HCT116 (cell line): ENCODE measurements at places on chromosomes 7 and 10.

DNA sequence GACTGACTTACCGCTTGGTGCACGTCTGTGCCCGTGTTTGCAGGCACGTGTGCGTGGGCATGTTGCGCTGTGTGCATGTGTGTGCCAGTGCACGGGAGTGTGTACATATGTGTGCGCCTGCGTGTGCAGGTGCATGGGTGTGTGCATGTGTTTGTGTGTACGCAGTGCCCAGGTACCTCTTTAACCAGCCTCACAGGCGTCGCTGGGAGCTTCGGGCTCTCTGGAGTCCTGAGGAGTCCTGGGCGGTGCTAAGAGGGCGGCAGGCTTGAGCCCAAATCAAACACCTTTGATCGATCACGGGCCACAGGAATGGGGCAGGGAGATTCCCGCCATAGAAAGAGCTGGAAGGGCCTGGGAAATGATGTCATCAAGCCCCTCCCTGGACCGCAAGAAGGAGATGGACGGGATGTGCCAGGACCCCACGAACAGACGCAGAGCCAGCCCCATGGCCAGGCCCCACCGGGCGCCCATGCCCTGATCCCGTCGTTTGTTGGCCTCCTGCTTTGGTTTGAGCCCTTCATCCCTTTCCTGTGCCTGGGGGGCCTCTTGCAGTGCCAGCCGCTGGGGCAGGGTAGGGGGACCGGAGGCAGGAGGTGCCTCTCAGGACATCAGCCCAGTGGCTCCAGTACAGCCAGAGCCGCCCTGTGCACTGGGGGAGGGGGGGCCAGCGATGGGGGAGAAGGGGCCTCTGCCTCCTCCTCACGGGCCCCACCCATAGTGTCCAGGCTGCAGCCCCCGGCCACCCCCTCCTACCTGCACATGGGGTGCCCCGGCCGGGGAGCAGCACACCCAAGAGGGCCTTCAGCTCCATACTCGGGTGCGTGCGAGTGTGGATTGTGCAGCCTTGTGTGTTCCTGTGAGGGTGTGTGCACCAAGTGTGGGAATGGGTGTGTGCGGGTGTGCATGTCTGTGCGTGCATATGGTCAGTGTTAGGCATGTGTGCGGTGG lies 5.8 kb downstream of the KNDC1 start:
- DNase-seq = no peak

DNA sequence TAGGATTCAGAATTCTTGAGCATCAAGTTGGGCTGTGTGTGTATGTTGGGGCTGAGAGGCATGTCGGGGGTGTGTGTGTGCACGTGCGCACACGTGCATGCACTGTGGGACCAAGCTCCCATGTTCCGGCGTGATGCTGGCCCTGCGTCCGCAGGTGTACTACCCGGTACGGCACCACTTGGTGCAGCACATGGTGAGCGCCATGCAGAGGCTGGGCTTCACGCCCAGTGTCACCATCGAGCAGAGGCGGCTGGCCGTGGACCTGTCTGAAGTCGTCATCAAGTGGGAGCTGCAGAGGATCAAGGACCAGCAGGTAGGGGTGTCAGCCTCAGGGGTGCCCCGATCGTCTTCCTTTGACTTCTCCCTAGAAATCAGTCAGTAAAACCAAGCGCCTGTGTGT lies 77.7 kb downstream of the TRRAP start:
- no peak for DNase-seq

GRCh38 chr10:6713716-6714115 lies 133.6 kb upstream of the PRKCQ start:
- DNase-seq = no peak

DNA sequence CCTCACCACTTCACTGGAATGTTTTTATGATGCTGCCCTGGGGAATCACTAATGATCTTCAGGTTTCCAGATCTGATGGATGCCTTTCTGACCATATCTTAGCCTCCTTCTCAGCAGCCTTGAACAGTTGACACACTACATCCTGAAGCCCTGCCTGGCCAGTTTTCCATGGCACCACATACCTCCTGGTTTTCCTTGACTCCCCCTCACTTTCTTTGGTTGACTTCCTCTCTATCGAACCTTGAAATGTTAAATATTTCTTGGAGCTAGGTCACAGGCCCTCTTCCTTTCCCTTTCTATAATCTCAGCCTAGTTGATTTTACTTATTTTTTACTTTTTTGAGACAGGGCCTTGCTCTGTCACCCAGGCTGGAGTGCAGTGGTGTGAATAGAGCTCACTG lies 108.8 kb upstream of the CDK1 start:
- DNase-seq = no peak

DNA sequence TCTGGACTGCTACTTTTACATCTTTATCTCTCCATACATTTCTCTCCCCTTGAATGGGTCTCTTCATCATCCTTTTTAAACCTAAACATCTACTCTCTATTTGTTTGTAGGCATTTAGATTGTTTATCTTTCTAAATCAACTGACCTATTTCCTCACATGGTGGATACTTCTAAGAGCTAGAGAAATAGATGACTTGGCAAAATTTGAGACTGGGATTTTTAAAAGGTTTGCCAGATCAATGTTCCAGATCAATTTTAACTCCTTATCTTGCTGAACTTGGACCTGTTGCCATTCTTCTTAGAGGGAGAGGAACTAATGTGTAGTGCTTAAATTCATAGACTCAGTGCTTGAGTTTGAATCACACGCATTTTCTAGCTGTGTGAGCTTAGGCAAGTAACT lies 144.2 kb upstream of the STEAP4 start:
- no peak for DNase-seq
